ENCODE measurements at places on chromosomes 4 and X.

DNA sequence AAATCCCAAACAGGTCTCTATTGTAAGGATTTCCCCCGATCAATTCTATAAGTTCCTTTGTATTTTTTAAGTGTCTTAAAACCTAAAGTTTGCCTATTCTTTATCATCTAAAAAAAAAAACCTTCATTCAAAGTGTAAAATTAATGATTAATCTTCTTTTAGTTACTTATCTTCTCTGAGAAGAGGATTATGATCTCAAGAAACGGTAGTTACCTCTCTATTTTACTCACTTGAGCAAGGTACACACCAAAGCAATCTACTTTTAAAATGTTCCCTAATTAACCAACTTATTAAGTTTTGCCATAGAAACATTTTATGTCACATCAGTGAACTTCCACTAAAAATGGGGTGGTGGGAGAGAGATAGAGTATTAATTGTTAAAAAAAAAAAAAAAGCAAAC lies 15.2 kb upstream of the GALNT7 start:
- DNase-seq, result no peak

DNA sequence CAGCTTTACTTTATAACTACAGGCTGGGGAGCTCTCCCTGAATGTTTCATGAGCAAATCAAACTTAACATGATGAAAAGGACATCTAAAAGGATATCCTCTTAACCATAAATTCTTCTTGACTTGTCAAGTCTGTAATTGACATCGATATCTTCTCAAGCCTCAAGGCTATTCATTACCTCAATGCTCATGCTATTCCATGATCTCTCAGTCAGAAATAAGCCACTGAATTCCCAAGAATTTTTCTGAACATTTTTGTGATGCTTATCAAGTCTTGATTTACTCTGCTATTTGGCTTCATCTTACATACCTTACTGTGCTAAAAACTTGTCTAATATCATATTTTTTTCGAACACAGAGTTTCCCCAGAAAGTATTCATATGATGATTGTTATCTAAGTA lies 433.4 kb downstream of the PDGFC start:
- DNase-seq, result no peak

DNA sequence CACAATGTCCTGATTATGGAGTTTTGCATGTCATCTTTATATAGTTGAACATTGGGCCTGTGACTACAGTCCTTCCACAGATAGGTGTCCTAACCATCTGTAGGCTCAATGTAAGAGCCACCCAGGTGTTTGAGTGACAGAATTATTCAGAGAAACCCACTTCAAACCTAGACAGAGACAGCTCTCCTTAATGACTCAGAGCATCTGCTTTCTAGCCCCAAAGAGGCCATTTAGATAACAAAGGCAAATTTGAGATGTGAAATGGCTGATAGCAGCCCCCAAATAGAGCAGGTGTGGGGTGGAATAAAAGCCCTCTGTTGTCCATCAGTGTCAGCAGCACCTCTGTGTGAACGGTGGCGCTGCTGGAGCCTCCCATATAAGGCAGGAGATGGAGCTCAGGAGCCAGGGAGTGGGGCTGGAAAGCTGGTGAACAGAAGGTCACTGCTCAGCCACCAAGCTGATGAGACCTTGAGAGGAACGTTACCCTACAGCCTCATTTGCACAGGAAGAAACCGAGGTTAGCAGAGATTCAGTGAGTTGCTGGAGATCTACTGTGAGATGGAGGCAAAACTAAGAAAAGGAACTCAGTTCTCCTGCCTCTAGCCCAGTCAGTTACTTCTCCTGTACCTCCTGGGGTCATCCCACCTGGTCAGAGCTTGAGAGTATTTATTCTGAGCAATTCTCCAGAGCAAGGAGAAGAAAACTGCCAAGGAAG lies 153.3 kb upstream of the LNX1 start:
- no peak for DNase-seq

DNA sequence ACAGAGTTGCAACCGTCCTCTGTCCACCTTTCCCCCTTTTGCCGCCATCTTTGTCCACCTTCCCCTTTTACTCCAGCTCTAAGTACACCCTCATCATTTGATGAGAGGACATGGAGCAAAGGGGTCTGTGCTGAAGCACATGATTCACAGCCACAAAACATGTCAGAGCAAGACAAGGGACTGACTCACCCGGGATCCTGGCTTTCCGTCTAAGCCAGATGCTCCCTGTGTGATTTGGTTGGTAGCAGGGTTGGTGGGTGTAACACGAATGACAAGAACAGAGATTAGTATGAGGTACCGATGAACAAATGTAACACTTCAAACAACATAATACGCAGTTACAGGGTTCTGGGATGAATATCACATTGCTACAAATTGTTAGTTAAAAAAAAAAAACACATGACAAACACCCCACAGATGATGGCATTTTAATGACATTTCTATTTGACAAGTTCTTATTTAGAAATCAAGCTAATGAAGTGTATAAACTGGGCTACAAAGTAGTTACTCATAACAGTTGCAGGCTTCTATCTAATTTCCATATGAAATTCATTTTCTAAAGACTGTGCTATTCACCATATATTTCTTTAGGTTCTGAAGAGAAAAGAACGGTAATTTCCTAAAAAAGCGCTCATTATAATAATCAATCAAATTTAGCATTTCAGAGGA lies 71.4 kb upstream of the ETNPPL start:
- peak; percentile 83 for DNase-seq

Data from MCF 10A (cell line).